Stimulated activated CD8-positive, alpha-beta memory T cell treated with anti-CD3 and anti-CD28 coated beads, Interleukin-4, amount 100 ng/mL, for 1 hour (primary cell): ENCODE measurements at places on chromosomes 11 and 22.

- DNase-seq = no peak
These were observed 35.2 kb upstream of the RDX start for GRCh38 chr11:110331626-110332025.

GRCh38 chr11:206002-206384, 1.2 kb downstream of the BET1L start:
- DNase-seq = no peak

DNA sequence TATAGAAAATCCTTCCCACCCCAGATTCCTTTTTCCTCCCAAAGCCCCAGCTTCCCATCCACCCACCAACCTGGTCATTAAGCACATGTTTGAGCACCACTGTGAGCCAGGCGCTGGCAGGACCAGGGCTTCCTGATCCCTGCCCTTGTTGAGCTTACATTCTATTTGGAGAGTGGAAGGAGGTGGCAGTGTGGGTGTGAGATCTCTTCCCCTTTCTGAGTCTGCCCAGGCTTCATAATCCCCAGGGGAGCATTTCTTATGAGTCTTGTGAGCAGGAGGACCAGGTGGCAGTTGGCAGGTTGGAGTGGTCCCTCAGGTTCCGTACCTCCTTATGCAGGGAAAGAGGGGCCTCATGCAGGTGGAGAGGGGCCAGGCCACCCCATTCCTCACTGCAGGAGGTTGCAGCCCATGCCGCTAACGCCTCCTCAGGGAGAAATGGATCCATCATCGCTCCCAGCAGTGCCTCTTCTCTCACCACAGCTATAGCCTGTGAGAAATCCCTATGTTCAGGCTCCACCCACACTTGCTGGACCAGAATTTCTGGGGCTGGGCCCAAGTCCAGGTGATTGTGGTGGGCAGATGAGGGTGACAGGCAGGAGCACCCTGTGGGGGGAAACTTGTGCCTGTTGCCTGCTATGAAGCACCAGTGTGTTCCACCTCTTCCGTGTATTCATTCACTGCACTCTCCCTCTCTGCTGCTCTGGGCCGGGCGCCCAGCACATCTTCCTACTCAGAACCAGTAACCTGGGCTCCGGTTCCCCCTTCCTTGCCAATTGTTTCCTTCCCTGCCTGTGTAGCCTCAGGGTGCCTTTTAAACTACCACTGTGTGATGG, 23.5 kb downstream of the UBE2L3 start:
- DNase-seq = no peak

GRCh38 chr11:118114266-118114665, 27.5 kb upstream of the SMIM35 start:
- no peak for DNase-seq

DNA sequence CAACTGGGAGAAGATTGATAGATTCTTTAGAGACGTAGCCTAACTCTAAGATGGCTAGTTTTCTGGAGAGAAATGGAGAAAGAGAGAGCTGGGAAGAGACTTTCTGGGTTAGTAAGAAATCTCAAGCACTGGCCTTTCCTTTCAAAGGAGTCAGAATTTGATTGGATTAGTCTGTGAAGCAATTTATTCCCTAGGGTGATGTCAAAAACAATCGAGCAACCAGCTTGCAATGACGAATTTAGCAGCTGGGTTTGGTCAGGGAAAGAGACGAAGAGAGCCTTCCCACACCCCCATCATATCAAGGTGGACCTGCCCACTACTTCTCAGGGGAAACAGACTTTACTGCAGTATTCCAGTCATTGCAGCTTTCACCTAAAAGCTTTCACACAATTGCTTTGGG, 10.8 kb downstream of the KRTAP5-6 start:
- DNase-seq = no peak

DNA sequence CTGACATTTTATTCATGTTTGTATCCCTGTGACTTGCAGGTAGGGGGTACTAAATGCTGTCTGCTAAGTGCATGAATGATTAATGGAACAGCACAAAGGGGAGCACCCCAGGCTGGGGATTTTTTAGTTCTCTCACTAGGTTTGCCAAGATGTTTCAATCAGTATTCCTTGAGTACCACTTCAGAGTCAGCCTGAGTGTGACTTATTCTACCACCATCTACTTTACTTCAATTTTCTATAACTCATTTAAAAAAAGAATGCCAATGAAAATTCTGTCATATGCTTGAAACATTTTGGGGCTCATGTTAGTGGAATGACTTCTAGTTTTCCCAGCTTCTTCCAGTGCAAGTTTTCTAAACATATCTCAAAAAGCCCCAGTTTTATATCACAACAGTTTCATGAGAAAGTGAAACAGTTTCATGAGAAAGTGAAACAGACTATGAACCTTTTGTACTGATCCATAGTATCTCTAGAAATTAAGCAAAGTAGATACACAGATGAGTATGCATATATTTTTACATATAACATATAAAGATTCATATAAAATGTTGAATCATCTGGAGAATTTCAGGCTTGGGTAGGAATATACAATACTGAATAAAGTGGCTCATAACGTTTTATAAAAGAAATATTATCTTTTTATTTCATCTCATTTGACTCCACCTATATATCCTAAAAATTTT, 252.4 kb downstream of the GRM5 start:
- no peak for DNase-seq

DNA sequence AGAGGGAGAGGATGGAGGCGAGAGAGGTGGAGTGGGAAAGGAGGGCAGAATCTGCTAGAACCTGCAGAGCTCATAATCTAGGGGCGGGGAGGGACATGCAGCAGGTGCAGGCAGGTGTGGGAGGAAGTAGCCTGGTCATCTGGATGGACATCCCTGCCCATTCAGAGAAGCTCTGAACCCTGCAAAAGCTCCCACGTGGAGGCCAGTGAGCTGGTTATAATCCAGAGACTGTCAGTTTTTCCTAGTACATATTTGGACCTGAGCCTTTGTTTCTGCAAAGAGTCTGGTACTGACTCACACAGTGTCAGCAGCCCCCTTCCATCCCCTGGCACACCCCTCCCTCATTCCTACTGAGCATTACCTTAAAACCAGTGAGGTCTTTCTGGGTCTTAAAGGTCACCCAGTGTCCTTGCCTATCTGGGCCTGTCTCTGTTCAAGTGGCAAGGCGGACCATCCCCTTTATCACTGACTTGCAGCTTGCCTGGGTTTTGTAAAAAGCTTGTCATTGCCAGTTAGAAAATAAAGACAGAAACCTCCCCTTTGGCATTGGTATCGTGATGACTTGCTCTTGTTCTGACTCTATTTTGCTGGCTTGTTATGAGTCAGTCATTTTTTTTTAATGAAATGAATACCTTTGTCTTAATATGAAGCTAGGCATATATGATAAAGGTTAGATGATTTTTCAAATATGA, 26.1 kb downstream of the PTPRJ start:
- DNase-seq = no peak

DNA sequence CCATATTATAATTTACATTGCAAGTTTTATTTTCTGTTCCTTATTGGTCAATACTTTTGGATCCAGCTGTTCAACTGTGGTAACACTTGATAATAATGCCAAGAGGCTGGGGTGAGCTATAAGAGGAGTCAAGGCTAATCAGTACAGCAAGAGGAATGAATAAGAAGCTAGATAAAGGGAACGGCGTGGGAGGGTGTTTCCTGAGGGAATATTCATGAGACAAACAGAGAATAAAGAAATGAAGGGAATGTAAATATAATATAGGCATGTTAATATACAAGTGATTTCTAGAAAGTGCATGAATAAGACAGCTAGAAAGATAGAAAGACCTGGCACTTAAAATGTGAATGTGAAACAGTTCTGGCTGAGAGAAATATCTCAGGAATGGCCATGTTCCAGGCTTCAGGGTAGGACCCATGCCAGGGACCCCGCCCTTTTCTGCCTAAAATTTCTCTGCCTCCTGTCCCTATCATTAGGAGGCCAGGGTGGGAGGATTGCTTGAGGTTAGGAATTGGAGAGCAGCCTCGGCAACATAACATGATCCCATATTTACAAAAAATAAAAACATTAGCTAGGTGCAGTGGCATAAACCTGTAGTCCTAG, 3.9 kb downstream of the OR51B4 start:
- no peak for DNase-seq

- no peak for DNase-seq
These were observed 9.2 kb upstream of the NARS2 start for GRCh38 chr11:78583889-78584288.

DNA sequence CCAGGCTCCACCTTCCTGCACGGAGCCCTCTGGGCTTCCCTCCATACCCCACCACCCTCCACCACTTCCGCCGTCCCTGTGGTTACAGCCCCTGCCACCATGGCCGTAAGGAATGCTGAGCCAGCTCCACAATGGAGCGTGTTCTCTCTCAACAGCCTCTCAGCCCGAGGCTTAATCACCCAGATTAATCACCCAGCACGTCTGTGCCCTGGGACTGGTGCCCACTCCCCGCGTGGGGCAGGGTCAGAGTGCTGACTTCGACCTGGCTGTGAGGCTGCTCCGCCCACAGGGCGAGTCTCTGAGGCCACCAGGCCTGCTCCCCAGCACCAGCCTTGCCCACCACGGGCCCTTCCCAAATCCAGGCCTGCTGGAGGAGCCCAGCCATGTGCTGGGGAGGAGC, 4.0 kb upstream of the TH start:
- DNase-seq = no peak

GRCh38 chr11:67071420-67072284, 15.0 kb downstream of the RHOD start:
- DNase-seq = peak; percentile 54

- DNase-seq = no peak
These were observed 23.8 kb downstream of the POU2AF2 start for GRCh38 chr11:111269146-111269868.

DNA sequence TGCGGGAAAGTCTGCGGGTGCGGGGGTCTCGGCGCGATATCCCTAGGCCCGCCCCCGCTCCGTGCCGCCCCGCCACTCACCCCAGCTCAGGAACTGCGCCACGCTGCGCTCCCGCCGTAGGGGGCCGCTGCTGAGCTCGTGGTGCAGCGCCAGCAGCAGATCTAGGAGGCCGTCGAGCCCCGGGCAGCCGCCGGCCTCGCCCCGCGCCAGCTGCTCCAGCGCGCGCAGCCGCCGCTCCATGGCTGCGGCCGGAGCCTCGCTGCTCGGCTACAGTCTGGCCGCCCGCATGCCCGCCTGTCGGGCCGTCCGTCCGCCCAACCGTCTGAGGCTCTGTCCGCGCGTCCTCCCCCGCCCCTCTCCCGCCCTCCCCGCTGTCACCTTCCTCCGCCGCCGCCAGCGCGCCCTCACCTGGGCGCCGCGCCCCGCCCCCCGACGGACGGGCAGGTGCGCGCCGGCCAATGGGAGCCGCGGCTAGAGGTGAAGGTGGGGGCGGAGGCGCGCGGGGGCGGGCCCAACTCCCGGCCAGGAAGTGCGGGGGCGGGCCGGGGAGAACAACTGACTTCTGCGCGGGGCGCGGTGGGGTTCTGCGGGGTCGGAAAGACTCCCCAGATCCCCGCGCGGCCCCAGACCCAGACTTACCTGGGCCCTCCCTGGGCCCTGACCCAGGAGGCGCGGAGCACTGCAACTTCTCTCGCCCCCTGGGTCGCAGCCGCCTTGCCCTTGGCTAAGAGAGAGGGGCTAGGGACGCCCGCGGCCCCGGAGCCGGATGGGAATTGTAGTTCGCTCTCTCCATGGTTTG, at the start of gene CDC42BPG:
Gene CDC42BPG, minus strand, starts transcription at position 324 of the 799 bp plus-strand sequence. Its CDS starts 84 bp downstream, at position 240.
- no peak for DNase-seq

GRCh38 chr11:45468267-45468856, 182.2 kb upstream of the SYT13 start:
- no peak for DNase-seq

GRCh38 chr11:97739932-97740800, 1280.6 kb upstream of the CNTN5 start:
- no peak for DNase-seq
